ENCODE measurements at places on chromosomes 2 and 18.
A peak's percentile ranks its signal among the peaks of the same experiment; 100 is the strongest.

- DNase-seq: no peak
Observed at GRCh38 chr2:218710334-218710686, 325 bp upstream of the TTLL4 start.

DNA sequence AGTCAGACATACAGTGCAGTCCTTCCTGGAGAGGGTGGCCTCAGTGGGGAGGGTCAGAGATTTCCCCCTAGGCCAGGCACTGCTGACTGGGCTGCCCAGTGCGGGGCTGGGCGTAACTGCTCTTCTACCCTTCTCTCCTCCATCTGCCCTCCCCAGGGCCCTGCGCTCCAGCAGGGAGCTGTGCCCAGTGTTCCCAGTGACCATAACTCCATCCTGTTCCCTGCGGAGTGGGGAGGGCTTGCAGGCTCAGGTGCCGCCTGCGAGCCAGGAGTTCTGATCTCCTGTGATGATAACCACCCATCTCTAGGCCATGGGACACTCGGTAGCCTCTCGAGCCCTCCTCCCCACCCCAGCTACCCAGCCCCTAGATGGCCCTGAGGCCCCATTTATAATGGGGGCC lies 107.6 kb downstream of the SMAD7 start:
- DNase-seq: no peak

DNA sequence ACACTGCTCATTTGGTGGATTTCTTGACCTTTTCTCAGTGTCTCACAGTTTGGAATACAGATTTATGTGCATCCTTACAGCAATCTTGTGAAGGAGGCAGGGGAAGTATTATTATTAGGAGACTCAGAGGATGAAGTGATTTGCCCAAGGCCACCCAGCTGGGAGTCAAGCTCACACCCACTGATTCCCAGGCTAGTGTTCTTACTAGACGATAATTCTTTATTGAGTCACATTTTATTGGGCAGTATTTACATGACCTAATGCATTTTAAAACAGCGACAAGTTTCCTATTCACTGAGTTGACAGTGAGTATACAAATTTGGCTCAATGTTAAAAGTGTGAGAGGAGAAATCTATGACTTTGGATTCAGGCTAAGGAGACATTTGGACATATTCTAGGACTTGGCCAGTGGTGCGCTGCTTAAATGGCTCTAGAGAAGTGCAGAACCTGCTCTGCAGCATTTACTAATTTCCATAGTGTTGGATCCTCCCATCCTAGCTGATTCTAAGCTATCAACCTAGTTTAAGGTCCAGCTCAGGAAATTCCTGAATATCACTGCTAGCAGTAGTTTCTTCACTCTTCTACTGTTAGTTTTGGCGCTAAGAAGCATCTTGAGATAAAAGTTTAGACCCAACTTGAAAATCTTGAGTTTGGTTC lies 199.3 kb downstream of the MTX2 start:
- no peak for DNase-seq

- DNase-seq: no peak
Observed at GRCh38 chr2:123717636-123718334, 307.3 kb upstream of the CNTNAP5 start.

DNA sequence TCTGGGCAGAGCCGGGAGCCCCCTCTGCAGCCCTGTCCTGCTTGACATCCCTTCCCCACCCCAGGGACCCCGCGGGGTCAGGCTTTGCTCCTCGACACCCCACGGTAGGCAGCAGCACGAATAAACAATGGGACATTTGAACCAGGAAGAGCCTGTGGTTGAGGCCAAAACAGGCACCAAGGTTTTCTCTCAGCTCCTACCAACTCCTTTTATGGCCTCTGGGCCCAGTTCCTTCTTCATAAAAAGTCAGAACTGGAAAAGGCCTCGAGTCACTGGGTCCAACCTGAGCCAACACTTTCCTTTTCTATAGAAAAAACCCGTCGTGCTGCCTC lies 20.6 kb downstream of the TEX44 start:
- no peak for DNase-seq

DNA sequence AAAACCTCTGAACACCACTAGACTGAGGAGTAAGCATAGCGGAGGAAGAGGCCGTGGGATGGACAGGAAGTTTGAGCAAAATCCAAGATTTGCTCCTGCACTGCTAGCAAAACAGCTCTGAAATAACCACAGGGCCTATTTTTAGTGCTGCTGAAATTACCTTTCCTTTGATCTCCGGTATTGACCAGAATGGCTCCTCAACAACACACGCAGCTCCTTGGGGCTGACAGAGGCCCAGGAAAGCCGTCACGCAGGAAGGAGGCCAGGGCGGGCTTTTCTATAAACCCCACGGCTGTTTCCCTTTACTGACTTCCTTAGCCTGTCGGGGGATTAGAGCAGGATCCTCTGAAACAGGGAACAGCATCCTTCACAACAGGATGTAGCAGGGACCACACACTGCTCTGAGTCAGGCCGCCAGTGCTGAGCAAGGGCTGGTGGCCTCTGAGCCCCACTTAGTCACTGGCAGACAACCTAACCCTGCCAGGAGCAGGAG lies 80.8 kb upstream of the LCLAT1 start:
- no peak for DNase-seq

GRCh38 chr2:219289537-219290361 lies 10.6 kb downstream of the DNAJB2 start:
- no peak for DNase-seq

- DNase-seq: no peak
Observed at GRCh38 chr2:170323743-170324142, 145.8 kb downstream of the MYO3B start.

GRCh38 chr2:20616341-20616871 lies 34.5 kb downstream of the HS1BP3 start:
- DNase-seq: no peak

DNA sequence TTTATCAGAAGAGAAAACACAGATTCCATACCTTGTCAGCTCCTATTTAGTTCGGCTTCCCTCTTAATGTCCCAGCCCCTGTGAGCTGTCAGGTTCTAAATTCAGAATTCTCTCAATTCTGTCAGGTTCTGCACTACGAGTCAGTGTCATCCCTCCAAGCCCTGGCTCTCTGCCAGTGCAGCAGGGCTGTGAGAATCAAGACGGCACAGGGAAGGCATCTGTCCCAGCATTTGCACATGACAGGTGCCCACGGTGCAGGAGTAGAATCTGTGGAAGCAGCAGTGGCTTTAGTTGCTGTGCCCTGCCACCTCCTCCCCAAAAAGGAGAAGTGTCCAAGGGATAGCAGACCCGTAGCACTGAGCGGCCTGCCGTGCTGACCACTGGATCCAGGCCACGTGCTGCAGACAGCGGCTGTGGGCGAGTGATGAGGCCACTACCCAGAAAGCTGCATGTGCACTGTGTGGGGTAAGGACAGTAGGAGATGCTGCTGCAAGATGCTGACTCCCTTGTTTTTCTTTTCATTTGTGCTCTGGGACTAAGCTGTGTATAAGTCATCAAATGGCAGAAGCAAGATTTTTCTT lies 12.8 kb downstream of the RBFA start:
- no peak for DNase-seq

GRCh38 chr2:174395969-174396630 lies 570 bp downstream of the SCRN3 start:
- DNase-seq: peak; percentile 23

- no peak for DNase-seq
Observed at GRCh38 chr2:63000801-63001200, 49.8 kb upstream of the OTX1 start.

DNA sequence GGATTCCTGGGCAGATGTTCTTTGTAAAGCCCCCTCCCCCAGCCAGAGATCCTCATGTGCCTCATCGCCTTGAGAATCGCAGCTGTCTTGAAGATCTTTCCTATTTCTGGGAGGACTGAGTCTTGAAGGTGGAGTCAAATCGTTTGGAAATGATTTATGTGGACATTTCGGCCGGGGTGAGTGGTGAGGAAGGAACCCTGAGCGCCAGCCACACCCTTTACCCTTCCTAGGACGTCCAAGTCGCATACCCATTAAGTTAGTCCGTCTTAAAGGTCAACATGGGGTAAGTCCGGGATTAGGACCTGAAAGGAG lies 84.9 kb upstream of the ZCCHC2 start:
- no peak for DNase-seq

GRCh38 chr2:230691005-230691647 lies 21.5 kb upstream of the CAB39 start:
- DNase-seq: no peak

- DNase-seq: no peak
Observed at GRCh38 chr18:13161276-13161899, 57.2 kb upstream of the LDLRAD4 start.

GRCh38 chr2:53896864-53897263 lies 37.1 kb upstream of the GPR75 start:
- no peak for DNase-seq

DNA sequence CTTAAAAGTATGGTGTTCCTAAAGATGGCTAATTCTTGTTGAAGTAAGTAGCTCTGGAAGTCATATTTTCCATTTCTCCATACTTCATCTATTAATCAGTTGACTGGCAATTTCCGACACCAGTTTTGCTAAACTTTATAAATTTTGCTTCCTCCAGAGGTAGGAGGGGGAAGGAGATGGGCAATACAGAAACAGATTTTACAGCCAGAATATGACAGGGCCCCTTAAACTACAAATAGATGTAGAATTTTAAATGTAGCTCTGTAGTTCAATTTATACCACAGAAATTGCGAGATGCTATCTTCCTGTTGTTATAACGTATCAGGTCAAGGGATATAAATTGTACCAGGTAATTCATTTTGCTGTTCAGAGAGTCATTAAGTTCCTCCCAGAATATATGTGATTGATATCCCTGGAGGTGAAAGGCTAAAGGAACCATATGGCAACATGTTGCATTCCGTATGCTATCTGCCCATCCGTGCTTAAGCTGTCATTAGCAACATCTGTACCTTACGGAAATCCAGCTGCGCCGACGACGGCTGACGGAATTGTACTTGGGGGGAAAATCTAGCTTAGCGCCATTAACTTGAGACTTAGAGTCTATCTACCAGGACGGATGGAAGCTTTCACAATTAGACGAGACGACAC lies 8.4 kb upstream of the NR4A2 start:
- DNase-seq: no peak

- no peak for DNase-seq
Observed at GRCh38 chr18:67243799-67244587, 272.5 kb downstream of the DSEL start.

DNA sequence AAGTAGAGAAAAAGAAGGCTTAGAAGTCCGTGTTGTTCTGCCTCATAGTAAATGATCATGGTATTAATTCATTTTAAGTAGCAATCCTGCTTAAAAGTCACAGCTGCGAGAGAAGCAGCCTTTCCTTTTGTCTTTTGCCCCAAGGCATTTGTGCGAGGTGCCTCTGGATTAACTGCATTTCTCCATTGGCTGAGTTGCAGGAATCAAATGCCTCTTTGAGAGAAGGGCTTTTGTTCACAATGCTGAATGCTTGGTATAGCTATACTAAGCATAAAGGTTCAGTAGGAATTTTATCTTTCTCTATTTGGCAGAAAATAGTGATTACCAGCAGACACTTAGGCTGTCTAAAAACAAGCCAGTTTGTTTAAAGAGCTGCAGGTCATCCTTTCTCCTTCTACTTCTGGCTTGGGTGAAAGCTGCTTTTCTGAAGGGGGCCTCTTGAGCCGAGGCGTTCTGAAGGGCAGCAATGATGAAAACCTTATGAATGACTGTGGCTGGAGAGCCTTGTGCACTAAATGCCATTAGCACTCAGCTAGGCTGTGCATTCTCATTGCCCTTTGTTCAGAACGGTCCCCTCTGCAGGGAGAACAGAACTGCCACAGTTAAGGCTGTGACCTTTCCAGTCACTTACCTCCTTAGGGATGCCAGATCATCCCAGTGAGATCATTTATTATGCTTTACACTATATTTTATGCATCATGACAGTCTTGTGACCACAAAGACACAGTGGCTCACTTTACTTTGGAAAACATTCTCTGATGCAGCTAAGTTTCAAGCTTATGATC lies 68.8 kb upstream of the TMEM87B start:
- DNase-seq: no peak

- DNase-seq: no peak
Observed at GRCh38 chr2:12884713-12885282, 168.1 kb downstream of the TRIB2 start.

- DNase-seq: no peak
Observed at GRCh38 chr2:17083902-17084301, 418.3 kb upstream of the CYRIA start.

- DNase-seq: peak; percentile 38
Observed at GRCh38 chr18:58715540-58715939, 44.3 kb downstream of the MALT1 start.

DNA sequence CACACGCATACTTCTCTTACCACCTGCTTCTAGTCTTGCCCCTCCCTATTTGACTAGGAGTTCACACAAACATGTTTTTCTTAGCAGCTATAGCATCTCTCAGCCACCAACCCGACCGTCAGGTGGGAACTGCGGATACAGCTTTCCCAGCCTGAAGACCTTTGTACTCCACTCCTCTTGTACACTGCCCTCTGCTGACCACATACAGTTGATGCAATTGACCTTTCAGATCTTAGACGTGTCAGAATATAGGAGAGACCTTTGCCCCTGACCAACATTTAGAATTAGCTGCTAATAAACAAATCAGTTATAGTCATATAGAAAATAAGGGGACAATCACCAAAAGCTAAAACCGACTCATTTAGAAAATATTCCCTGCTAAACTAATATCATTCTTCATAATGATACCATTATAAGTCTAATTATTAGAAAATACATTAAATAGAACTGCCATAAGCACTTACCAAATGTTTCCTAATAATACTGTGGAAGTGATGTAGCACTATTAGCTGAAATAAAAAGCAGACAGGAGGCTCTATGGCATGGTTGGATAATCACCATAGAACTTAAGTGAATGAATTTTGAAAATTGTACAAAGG lies 208.4 kb downstream of the RAD51AP2 start:
- peak; percentile 85 for DNase-seq

GRCh38 chr2:23568626-23569190 lies 183.7 kb downstream of the KLHL29 start:
- DNase-seq: no peak

DNA sequence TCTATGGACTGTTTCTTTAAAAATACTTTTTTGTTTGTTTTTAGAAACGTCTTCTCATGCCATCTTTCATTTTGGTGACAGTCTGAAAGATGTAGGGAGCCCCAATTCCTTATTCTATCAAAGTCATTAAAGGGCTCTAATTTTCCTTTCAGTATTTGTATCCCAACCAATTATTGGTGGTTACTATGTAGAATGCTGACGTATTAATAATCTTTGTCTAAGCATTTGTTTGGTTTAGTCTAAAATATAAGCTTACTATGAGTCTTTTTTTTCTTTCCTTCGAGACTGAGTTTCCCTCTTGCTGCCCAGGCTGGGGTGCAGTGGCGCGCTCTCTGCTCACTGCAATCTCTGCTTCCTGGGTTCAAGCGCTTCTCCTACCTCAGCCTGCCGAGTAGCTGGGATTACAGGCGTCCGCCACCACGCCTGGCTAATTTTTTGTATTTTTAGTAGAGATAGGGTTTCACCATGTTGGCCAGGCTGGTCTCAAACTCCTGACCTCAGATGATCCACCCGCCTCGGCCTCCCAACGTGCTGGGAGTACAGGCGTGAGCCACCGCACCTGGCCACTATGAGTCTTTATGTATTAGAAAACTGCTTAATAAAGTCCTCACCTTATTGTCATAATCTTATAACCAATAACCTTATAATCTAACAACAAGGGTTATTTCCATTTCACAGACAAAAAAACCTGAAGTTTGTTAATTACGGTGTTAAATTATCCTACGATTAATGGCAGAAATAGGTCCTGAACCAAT lies 849 bp upstream of the VRK2 start:
- DNase-seq: no peak

GRCh38 chr18:55585920-55586561 lies 2.0 kb downstream of the TCF4 start:
- DNase-seq: peak; percentile 32

- no peak for DNase-seq
Observed at GRCh38 chr18:34886177-34886576, 155.0 kb upstream of the MAPRE2 start.
